WERI-Rb-1 (cell line): ENCODE measurements at places on chromosomes 2 and 18.

DNA sequence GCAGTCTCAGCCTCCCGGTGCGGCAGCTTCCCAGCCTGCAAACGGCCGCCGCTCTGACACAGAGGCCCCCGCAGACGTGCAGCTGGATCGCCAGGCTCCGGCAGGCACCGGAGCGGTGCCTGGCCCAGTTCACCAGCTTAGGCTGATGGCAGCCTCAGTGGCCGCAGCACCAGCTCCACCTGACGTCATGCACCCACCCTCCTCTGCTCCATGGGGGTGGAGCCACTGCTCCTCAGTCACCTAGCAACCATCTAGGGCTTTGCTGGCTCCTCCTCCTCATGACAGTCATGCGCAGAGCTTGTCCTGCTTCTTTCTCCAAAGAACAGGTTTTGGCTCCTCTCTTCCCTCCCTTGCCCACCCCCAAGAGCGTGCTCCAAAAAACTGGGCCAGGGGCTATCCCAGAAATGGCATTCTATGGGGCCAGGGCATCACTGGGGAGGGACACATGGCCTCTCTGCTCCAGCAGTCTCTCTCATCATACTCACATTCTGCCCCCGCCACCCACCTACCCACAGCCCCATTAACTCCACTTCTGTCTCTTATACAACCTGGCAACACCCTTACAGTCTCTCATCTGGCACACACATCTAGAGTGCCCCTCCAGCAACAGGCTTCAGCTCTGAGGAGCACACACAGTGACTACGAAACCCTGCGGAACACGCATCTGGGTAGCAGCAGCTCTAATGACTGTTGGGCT is 5.5 kb downstream of the DCTN1 start:
- DNase-seq: peak; percentile 94

DNA sequence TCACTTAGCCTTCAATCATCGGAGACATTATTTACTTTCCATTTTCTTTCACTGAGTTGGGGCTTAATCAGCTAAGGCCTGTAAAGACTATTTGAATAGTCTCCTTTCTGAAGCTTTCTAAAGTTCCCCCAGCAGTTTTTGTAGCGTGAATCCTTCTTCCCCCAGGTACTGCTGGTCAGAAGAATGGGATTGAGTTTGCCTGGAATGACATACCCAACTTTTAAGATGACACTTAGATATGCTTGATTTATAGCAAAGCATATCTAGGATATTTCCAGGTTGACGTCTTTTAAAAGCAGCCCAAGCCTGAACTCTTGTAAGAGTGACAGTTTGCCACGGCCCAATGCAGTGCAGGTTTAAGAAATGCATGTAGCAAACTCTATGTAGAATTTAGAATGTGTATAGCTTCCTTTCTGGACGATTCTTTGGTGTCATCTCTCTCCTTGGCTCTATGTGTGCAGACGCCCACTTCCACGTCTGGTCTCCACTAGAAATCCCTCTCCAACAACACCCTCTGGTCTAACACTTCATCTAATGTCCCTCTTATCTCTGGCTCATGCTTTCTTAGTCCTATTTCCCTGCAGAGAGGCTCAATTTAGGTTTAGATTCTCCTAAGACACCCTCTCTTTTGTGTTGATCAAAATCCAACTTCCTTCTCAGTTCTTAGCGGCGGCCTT is 175.0 kb upstream of the CYRIA start:
- DNase-seq: no peak

- DNase-seq: no peak
These were observed 366.1 kb upstream of the CRIM1 start for GRCh38 chr2:35989503-35989902.

DNA sequence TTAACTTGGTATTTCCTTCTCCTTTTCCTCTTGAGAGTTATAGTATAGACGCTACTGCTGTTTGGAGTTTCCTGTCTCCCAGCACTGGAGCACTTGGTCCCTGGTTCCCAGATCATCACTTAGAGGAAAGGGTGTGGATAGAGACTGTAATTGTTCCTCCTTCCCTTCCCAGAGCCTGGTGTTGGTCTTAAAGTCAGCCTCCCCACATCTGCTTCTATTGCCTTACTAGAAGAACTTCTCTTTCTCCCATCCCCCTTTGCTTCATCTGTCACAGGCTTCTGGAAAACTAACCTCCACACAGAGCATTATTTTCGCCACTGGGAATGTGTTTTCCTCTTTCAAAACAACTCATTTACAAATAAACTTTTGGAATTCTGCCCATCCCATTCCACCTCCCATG is 131.0 kb downstream of the CCDC85A start:
- no peak for DNase-seq

GRCh38 chr2:225457482-225457881 is 58.0 kb downstream of the NYAP2 start:
- no peak for DNase-seq

GRCh38 chr2:144102386-144102785 is 417.5 kb downstream of the ZEB2 start:
- DNase-seq: no peak

DNA sequence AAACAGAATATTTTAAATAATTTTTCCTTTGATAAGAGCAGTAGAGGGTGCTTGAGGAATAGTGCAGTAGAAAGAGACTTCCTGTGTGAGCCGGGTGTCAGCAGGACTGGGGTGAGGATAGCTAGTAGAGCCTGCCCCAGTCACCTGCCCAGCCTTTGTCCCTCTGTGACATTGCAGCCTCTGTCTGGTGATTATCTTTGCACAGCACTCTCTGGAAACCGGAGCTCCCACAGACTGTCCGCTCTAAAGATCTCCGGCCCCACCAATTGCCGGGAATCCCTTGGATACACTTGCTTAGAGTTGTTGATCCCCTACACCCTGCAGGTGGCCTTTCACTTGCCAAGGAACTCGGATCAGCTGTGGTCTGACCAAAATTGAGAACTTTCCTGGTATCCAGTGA is 1081.3 kb upstream of the TMEFF2 start:
- no peak for DNase-seq
